Immature natural killer cell (primary cell): ENCODE measurements at places on chromosomes 6 and 20.
A peak's percentile ranks its signal among the peaks of the same experiment; 100 is the strongest.

GRCh38 chr20:56247954-56248782 is at the start of gene MC3R:
Gene MC3R, plus strand, starts transcription at chr20:56248732. Its CDS starts 112 bp downstream, at chr20:56248844.
- H3K4me3 ChIP-seq: no peak within 1 kb of the TSS
- H3K27ac ChIP-seq: no peak within 1 kb of the TSS
- H3K27me3 ChIP-seq: no peaks in the 10 kb centered on the region
- no peaks in the 10 kb centered on the region for H3K4me1 ChIP-seq
- no peaks in the 10 kb centered on the region for H3K36me3 ChIP-seq

DNA sequence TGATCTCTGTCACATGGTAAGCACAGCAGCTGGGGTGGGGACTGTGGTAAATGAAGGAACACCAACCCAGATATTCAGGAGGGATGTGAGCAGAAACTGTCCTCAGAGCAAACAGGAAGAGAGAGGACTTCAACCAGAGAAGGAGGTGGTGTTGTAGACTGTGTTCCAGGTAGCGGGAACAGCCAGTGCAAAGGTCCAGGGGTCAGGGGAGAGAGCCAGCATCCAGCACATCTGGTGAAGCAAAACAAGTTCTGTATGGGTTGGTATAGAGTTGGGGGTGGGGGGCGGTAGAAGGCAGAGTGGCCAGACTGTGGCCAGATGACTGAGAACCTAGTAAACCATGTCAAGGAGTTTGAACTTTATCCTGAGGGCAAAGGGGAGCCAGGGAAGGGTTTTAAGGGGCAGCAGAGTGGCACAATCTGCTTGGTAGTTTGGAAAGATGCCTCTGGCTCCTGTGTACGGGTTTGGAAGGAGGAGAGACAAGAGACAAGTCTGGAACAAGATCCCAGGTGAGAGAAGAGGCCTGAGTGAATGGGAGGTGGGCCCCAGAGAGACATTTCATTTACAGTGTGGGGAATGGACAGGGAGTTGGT is 27.8 kb upstream of the TTPAL start:
- no peaks in the 10 kb centered on the region for H3K4me1 ChIP-seq
- no peak overlapping the region for H3K27ac ChIP-seq
- no peak overlapping the region for H3K4me3 ChIP-seq
- no peaks in the 10 kb centered on the region for H3K36me3 ChIP-seq

DNA sequence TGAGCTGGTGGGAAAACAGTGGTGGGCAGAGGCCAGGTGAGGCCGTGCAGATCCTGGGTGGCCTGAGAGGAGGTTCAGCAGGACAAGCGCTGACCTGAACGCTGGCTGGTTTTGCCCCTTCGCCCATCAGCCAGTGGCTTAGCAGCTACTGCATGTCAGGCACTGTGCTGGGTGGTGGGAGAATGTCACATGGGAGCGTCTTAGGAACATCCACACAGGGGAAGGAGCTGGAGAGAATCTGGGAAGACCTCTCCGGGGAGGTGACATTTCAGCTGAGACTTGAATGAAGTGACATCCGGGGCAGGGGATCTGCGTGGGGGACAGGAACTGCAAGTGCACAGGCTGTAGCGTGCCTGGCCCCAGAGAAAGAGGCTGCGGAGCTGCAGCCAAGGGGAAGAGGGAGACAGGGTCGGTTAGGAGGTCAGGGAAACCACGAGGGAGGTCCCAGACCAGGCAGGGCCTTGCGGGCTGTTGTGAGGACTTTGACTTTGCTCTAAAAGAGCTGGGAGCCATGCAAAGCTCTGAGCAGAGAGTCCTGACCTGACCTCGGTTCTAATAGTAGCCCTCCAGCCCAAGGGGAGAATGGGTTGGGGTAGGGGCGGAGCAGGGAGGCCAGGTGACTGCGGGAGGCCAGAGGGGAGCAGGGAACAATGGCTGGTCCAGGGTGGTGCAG is 156.8 kb upstream of the PTPN1 start:
- no peaks in the 10 kb centered on the region for H3K36me3 ChIP-seq
- DNase-seq: no peak
- no peak overlapping the region for H3K4me3 ChIP-seq

DNA sequence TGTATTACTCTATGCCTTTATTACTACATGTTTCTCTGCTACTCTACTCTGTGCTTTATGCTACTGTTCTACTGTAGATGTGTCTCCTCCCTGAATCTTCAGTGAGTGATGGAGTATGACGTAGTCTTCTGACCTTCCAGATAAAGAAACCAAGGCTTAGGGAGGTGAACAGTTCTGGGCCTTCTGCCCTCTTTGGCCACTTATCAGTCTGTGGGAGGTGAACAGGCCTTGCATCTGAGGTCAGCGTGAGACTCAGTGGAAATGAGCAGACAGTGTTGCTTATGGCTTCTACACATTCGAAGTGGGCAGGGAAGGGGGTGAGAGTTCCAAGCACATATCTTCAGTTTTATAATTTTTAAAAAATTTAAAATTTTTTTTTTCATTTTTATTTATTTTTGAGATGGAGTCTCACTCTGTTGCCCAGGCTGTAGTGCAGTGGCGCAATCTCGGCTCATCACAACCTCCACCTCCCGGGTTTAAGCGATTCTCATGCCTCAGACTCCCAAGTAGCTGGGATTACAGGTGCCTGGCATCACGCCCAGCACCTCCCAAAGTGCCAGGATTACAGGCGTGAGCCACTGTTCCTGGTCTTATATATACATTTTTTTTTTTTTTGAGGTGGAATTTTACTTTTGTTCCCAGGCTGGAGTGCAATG is 24.2 kb downstream of the MYBL2 start:
- H3K36me3 ChIP-seq: no peaks in the 10 kb centered on the region
- no peak overlapping the region for H3K27ac ChIP-seq
- no peaks in the 10 kb centered on the region for H3K4me1 ChIP-seq

GRCh38 chr20:46293084-46293483 is 15.2 kb downstream of the CDH22 start:
- H3K4me3 ChIP-seq: no peak overlapping the region
- no peaks in the 10 kb centered on the region for H3K36me3 ChIP-seq
- H3K27ac ChIP-seq: no peak overlapping the region
- no peaks in the 10 kb centered on the region for H3K4me1 ChIP-seq
- DNase-seq: no peak
- H3K27me3 ChIP-seq: peaks cover 13% of the 10 kb centered on the region

DNA sequence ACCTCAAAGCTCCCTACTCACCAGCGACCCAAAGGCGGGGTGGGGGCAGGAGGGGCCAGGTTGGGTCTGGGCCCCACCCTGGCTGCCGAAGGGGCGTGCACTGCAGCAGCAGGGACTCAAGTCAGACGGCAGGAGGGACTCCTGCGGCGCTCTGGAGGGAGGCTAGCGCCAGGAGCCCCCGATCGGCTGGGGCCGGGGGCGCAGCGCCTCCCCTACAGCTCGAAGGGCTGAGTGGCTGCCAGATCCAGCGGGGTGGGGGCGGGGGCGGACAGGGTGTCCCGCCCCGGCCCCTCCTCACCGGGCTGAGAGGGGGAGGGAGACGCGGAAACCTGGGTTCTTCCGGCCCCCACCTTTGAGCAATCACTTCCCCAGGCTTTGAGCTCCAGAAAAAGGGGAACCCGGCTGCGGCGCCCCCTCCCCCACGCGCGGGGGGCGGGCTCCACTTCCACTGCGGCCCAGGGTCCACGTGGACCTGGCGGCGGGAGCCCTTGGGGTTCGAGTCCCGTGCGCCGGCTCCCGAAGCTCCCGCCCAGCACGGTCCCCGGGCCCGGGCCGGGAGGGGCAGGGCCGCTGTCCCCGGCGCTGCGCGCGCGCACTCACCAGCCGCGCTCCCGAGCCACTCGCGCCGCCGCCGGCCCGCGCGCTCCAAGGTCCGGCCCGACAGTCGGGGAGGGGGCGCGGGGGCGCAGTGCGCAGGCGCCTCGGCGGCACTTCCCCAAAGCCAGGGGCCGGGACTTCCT is at the start of gene RGS19:
Gene RGS19, minus strand, starts transcription at position 246 of the 740 bp plus-strand sequence. CDS start 2,632 bp downstream, outside the sequence.
- peak; percentile 69 for DNase-seq
- peaks cover 2% of the 10 kb centered on the region for H3K27me3 ChIP-seq
- H3K36me3 ChIP-seq: no peaks in the 10 kb centered on the region
- H3K4me3 ChIP-seq: peak within 1 kb of the TSS; percentile 92
- H3K4me1 ChIP-seq: peaks cover 25% of the 10 kb centered on the region

GRCh38 chr6:140956571-140957369 is 1176.0 kb upstream of the GJE1 start:
- H3K36me3 ChIP-seq: no peaks in the 10 kb centered on the region
- no peaks in the 10 kb centered on the region for H3K4me1 ChIP-seq
- H3K27ac ChIP-seq: no peak overlapping the region
- H3K27me3 ChIP-seq: no peaks in the 10 kb centered on the region
- H3K4me3 ChIP-seq: no peak overlapping the region

- no peak for DNase-seq
- no peaks in the 10 kb centered on the region for H3K36me3 ChIP-seq
- peak overlapping the region; percentile 77 for H3K27ac ChIP-seq
- H3K4me1 ChIP-seq: peaks cover 58% of the 10 kb centered on the region
- H3K27me3 ChIP-seq: peaks cover 1% of the 10 kb centered on the region
These were observed 23.8 kb downstream of the UST start for GRCh38 chr6:148770408-148771211.

- H3K36me3 ChIP-seq: no peaks in the 10 kb centered on the region
- peaks cover 6% of the 10 kb centered on the region for H3K27me3 ChIP-seq
- peak; percentile 46 for DNase-seq
- H3K27ac ChIP-seq: peak overlapping the region; percentile 94
- H3K4me1 ChIP-seq: peaks cover 40% of the 10 kb centered on the region
These were observed 648.0 kb upstream of the GJE1 start for GRCh38 chr6:141484711-141485110.

- no peaks in the 10 kb centered on the region for H3K36me3 ChIP-seq
- H3K27me3 ChIP-seq: peaks cover 1% of the 10 kb centered on the region
- H3K4me3 ChIP-seq: no peak overlapping the region
- DNase-seq: no peak
These were observed 94.0 kb upstream of the MPC1 start for GRCh38 chr6:166476634-166477215.

GRCh38 chr6:8064638-8065518 is 689 bp upstream of the BLOC1S5 start:
- peak overlapping the region; percentile 94 for H3K4me3 ChIP-seq
- H3K36me3 ChIP-seq: peaks cover 5% of the 10 kb centered on the region
- no peak for DNase-seq
- H3K4me1 ChIP-seq: peaks cover 24% of the 10 kb centered on the region

- H3K36me3 ChIP-seq: peaks cover 30% of the 10 kb centered on the region
- H3K27me3 ChIP-seq: no peaks in the 10 kb centered on the region
- H3K27ac ChIP-seq: peak overlapping the region; percentile 72
- peaks cover 14% of the 10 kb centered on the region for H3K4me1 ChIP-seq
These were observed 108.8 kb downstream of the HUS1B start for GRCh38 chr6:548091-548490.

DNA sequence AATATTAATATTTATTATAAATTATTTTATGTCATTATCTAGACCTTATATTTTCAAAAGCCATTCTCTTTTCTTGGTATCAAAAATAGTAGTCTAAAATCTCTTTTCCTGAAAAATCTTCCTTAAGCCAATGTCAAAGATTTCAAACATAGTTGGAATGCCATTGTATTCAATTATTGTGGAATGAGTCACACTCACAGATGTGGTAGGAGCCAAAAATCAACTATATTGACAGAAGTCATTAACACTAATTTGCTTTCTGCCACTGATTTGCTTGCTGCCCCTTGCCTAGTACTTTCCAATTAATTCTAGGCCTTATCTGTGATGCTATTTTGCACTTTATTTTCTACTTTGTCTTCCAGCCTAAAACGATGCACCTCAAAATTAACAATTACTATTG is 1326.3 kb upstream of the GJE1 start:
- H3K36me3 ChIP-seq: no peaks in the 10 kb centered on the region
- H3K27ac ChIP-seq: no peak overlapping the region
- DNase-seq: no peak
- no peaks in the 10 kb centered on the region for H3K27me3 ChIP-seq
- H3K4me3 ChIP-seq: no peak overlapping the region

DNA sequence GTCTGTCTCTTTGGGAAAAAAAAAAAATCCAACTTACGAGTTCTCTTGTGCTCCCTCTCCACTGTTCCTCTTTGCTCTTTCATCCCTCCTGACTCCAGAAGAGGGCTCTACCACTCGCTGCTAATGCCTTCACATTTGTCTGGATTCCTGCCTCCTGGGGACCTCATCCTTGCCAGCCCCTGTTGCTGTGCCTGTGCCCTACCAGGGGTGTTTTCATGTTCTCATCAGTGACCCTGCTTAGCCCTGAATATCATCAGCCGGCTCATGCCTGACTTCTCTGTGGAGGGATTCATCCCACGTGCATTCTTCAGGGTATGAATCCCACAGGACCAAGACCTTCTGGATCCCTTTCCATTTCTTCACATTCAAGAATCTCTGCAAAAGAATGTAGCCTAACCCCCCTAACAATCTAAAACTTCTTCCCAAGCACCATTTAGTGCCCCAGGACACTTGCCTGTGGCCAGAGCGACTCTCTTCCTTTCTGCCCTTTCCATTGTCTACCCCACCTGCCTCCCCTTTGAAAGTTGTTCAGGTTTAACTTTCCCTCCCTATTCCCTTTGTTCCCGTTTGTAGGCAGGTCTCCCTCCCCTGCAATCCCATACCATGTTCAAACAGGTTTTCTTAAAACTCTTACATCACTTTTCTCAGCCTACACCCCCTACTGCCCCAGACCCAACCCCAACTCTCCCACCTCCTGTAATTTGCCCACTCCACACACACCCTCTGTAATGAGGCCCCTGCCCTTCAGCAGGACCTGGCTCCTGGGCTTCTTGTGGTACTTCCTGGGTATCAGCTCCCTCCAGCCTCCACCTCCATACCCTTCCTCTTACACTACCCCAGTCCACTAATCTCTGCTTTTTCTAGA is 50.2 kb downstream of the RREB1 start:
- peak overlapping the region; percentile 10 for H3K4me3 ChIP-seq
- no peaks in the 10 kb centered on the region for H3K36me3 ChIP-seq
- H3K27ac ChIP-seq: no peak overlapping the region
- H3K27me3 ChIP-seq: no peaks in the 10 kb centered on the region
- H3K4me1 ChIP-seq: peaks cover 70% of the 10 kb centered on the region

DNA sequence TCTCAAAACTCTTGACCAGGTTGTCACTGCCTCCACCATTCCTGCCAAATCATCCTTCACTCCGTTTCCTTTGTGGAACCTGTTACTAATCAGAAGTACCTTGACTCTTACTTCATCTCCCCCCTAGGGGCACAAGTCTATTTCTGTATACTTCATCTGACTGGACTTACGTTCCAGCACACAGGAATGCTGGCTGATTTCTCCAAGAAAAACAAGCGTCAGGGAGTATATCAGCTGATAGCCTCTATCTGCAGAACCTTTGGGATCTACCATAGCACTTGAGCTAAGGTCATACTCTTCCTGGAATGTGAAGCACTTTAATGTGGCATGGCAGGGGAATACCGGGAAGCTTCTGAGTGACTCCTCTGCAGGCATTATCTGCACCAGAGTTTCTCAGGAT is 178.1 kb upstream of the MOCS1 start:
- H3K27ac ChIP-seq: no peak overlapping the region
- DNase-seq: no peak
- no peaks in the 10 kb centered on the region for H3K4me1 ChIP-seq
